AG10803 (cell line): ENCODE measurements at places on chromosomes 3 and 15.
A peak's percentile ranks its signal among the peaks of the same experiment; 100 is the strongest.

GRCh38 chr3:153111016-153111415 is 51.0 kb upstream of the RAP2B start:
- DNase-seq = peak; percentile 36

GRCh38 chr3:189171707-189172106 is at the start of gene TPRG1:
TPRG1 (plus strand) TSS chr3:189171971; CDS start chr3:189207385, 35,414 bp downstream.
- no peak for DNase-seq

DNA sequence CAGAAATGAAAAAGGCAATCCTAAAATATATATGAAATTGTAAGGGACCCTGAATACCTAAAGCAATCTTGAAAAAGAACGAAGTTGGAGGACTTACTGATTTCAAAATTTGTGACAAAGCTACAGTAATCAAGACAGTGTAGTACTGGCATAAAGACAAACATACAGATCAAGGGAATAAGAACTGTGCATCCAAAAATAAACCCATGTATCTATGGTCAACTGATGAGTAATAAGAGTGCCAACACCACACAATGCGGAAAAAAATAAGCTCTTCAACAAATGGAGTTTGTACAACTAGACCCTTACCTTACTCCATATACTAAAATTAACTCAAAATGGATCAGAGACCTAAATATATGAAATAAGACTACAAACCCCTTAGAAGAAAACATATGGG is 29.6 kb downstream of the GSK3B start:
- no peak for DNase-seq

DNA sequence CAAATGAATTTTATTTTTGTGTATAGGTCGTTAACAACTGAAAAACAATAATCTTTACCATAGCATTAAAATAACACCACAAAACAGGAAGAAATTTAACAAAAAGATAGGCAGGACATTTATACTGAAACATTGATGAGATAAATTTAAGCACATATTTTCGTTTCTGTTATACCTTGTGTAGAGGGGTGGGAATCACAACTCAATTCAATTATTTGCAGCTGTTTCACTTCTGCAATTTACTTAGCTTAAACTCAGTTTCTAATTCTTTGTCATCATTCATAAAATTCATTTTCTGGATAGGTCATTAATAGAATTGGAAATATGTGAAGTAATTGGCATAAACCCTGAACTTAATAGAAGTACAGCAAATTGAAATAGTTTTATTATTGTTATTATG is 42.3 kb downstream of the TP63 start:
- DNase-seq = no peak

GRCh38 chr3:98021830-98022560 is 13.1 kb downstream of the GABRR3 start:
- DNase-seq = peak; percentile 15

GRCh38 chr3:112904786-112905185 is 58.1 kb upstream of the CD200R1L start:
- no peak for DNase-seq

- no peak for DNase-seq
Observed at GRCh38 chr3:151732861-151733260, 866 bp upstream of the AADACL2 start.

DNA sequence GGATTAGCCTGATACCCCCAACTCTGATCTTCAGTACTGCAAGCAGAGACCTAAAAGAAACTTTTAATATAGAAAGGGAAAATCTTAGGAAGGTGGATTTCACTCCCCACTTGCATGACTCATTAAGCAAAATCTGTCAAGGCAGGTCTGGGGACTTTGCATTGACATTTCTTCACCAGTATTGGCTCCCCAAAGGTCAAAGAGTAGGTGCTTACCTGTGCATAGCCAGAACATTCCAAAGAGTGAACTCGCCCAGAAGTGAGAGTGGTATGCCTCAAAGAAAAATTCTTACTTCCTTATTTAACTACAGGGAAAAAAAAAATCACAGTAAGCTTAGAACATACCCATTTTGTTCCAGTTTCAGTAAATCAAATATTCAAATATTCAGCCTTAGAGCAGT is 140.9 kb upstream of the TP63 start:
- no peak for DNase-seq

DNA sequence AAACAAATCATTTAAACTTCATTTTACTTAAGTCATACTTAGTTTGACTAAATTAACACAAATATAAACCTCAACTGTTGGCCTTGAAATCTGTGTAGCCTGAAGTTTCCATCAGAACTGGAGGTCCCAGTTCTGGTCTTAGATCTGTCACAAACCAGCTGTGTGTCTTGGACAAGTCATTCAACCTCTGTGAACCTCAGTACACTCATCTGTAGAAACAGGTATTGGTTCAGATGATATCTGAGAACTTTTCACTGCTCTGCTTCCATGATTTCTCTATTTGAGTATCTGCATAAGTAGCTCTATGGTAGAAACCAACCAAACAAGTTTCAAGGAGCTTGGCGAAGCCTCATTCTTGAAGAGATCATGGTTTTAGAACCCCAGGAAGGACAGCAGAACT is 60.4 kb upstream of the SLC2A2 start:
- no peak for DNase-seq

- peak; percentile 76 for DNase-seq
Observed at GRCh38 chr3:124559846-124560574, 170.2 kb upstream of the UMPS start.

DNA sequence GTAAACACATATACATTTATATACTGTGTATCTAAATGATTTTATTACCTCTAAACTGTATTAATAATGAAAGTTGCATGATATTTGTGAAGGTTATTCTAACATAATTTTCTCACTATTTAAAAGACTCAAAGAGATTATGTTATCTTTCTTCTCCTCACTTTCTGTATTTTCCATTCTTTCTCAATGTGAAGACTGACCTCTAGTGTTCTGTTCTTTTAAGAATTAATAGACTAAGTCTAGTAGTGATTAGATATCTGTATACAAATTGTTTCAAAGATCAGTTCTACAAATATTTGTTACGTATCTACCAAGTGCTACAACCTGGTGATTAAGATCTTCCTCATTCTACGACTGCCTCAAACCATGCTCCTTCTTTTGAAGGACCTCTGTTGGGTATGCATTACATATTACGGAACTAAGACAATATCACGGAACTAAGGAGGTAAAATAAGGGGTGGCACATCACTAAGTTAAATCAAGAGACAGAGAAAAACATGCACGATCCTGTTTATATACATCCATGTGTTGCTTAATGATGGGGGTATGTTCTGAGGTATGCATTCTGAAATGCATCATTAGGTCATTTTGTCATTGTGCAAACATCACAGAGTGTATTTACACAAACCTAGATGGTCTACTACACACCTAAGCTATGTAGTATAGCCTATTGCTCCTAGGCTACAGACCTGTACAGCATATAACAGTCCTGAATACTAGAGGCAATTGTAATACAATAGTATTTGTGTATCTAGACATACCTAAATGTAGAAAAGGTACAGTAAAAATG is 161.5 kb upstream of the KBTBD8 start:
- DNase-seq = no peak

- no peak for DNase-seq
Observed at GRCh38 chr15:65096481-65097385, 18.3 kb downstream of the UBAP1L start.

DNA sequence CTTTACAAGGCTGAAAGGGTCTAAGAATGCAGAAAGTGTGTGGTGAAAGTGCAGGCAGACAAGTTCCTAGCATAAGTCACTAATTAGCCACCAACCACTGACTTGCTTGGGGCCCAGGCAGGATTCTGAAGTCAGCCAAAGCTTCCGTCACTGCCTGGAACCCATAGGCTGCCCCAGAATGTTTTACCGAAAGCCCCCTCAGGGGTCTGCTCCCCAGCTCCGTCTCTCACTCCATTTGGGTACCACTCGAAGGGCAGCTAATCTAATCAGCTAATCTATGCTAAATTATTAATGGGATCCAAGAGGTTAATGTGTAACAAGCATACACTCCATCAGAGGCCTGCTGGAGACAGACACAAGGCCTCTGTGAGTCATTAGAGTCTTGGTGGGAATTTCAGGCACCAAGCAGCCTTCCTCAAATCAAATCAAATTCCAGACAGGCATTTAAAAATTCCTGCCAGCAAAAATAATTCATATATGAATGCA is 13.2 kb downstream of the ADAMTS9 start:
- peak; percentile 85 for DNase-seq

GRCh38 chr3:134148534-134148933 is 102.1 kb downstream of the RYK start:
- peak; percentile 22 for DNase-seq

DNA sequence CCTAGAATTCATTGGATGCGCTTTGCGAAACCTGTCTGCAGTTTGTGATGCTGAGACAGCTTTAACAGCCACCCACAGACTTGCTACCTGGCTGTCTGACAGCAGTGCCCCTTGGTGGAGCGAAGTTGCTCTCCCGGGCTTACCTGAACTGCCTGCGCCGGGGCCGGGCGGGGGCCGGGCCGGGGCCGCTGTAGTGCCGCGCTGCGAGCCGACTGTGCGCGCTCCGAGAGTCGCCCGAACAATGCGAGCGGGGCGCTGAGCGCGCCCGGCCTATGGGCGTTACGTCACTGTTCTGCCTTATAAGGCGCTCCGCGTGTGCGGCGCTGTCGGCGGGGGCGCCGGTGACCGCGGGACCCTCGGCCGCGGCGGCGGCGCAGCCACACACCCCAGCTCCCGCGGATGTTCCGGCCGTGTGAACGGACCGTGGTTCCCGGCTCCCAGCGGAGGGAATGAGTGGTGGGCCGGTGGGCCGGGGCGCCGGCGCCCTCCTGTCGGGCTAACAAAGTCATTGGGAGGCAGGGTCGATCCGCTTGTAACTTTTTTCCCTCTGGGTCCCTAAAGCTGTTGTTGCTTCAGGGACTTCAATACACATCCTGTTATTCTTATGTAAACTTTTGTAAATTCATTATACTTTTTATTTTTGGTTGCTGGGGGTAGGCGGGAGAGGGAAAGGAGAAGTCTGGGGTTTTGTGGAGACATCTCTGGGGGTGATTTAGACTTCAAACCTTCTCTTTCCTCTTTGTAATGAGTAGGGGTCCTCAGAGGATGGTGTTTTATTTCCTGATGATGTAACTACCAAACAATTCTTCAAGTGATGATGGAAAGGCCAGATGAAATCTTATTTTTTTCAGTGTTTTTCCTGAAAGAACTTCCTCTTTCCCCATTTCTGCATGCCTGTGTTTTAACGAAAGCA is 58.5 kb downstream of the CMSS1 start:
- DNase-seq = peak; percentile 70

DNA sequence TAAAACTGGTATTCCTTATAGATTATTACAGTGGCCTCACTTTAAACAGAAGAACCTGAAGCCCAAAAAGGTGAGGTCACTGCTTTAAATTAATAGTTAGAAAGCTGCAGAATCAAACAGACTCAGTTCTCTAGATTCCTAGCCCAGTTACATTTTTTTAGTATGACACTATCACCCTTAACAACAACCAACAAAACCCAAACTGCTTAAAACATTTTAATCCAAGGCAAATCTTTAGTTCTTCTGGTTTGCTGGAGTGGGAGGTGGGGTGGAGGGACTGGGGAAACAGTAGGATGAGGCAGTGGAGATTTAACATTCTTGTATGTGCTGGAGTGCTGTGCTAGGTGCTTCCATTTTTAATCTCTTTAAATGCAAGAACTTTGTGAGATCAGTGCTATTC is 631.6 kb upstream of the KCNMB2 start:
- DNase-seq = peak; percentile 81

- DNase-seq = no peak
Observed at GRCh38 chr3:143103652-143104051, 15.9 kb upstream of the CHST2 start.

GRCh38 chr3:31262201-31262600 is 270.5 kb upstream of the STT3B start:
- DNase-seq = no peak
